Fibroblast of mammary gland (primary cell): ENCODE measurements at places on chromosomes 5 and 9.
A peak's percentile ranks its signal among the peaks of the same experiment; 100 is the strongest.

GRCh38 chr9:119280740-119281485, 88.3 kb downstream of the BRINP1 start:
- DNase-seq = no peak

GRCh38 chr5:144209361-144209760, 38.7 kb downstream of the KCTD16 start:
- no peak for DNase-seq

DNA sequence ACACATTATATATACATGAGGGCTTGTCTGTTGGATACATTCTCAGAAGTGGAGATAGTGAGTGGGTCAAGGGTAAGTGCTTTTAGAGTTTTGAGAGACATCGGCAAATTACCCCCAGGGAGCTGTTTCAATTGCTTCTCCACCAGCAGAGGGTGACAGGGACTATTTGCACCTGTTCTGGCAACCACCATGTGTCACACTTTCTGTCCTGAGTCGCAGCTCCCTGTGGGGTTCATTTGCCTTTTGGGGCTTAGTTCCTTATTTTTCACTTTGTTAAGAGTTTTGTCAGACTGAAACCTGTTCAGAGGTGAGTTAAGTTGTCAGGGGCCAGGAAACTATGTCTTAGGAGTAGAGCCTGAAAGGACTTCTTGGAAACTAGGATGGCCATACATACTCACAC, 20.1 kb upstream of the SLC36A1 start:
- no peak for DNase-seq

DNA sequence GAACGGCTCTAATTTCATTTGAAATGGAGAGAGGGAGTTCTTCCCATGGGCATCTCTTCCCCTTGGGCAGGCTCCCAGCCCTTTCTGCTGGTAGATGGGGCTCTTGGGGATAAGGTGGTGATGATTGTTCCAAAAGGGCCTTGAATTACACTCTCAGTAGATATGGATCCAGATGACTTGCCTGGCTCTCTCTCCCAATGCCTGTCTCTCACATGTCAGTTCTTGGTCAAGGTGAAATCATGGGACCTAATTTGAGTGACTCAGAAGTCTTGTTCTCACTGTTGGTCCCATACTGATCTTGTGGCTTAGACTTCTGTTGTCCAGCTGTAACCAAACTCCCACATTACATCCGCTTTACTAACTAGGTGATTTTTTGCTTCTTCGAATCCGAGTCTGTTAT, 317.0 kb upstream of the RFX3 start:
- peak; percentile 51 for DNase-seq
